NCI-H1694 (cell line): ENCODE measurements at places on chromosomes 1 and 21.

GRCh38 chr1:86913399-86913895 lies 479 bp downstream of the SELENOF start:
- DNase-seq = no peak

- DNase-seq = no peak
Observed at GRCh38 chr1:145935708-145936107, 8.4 kb upstream of the RBM8A start.

DNA sequence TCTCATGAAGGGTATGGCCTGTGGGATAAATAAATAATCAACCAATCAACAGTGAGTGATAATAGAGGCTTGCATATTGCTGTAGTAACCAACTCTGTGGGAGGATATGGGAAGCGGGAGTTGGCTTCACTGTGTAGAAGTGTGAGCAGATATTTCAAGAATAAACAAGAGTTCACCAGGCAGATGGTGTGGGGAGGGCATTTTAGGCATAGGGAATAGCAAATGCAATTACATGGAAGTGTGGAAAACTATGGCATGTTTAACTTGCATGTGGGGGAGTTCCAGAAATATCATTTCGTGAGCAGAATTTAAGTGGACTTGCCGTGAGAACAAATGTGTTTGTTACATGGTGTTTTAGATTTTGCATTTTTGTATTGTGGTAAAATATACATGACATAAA lies 95.2 kb downstream of the SPATA46 start:
- no peak for DNase-seq

DNA sequence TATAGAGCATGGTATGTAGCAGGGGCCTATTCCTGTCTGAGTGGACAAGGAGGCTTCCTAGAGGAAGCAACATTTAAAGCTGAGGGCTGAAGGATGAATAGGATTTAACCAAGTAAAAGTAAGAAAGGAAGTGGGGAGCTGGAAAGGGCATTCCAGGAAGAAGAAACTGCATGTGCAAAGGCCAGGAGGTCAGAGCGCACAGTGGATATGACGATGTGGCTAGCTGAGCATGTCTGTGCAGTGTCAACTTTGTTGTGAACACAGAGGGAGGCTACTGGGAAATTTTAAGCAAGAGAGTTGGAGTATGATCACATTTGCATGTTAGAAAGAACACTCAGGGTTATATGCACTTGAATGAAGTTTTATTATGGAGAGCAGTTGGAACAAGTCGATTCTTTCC lies 28.6 kb upstream of the JUN start:
- no peak for DNase-seq
